ENCODE measurements at places on chromosomes 2 and 18.

DNA sequence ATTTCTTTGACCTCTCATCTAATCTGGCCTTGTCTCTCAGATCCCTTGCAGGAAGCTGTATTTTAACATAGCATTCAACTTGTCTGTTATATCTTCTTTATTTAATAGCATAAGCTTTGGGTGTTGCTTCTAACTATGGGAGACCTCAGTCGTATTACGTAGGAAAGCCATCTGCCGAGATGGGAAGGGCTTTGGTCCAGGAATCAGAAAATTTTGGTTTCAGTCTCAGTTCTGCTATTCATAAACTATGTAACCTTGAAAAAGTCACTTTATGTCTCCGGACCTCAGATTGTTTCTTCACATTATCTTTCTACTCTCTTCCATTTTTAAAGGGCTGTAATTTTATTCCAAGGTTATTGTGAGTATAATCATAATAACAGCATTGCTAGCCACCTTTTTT is 297.7 kb downstream of the SATB2 start:
- no peak for DNase-seq

GRCh38 chr2:228224410-228224809 is 42.9 kb upstream of the SPHKAP start:
- no peak for DNase-seq

- no peak for DNase-seq
These were observed 4.0 kb downstream of the SERPINB13 start for GRCh38 chr18:63590966-63591695.

DNA sequence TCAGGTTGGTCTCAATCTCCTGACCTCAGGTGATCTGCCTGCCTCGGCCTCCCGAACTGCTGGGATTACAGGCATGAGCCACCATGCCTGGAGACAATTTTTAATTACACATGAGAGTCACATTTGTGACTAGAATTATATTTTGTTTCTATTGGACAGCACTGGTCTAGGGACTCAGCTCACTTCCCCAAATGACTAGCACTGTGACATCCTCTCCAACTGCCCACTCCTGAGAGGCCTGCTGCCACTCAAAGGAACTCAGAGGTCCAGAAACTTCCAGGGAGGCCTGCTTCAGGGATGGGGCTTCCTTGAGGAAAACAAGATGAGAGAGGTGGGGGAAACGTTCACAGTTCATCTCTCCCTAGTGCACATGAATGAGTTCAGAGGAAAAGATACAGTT is 29.5 kb downstream of the TMEM163 start:
- DNase-seq, result no peak

GRCh38 chr2:242048479-242048878 is 178.9 kb downstream of the RTP5 start:
- no peak for DNase-seq

- no peak for DNase-seq
These were observed 141.7 kb downstream of the ARL4C start for GRCh38 chr2:234355021-234355720.

- DNase-seq, result no peak
These were observed 205.5 kb downstream of the RPIA start for GRCh38 chr2:88896971-88897370.

DNA sequence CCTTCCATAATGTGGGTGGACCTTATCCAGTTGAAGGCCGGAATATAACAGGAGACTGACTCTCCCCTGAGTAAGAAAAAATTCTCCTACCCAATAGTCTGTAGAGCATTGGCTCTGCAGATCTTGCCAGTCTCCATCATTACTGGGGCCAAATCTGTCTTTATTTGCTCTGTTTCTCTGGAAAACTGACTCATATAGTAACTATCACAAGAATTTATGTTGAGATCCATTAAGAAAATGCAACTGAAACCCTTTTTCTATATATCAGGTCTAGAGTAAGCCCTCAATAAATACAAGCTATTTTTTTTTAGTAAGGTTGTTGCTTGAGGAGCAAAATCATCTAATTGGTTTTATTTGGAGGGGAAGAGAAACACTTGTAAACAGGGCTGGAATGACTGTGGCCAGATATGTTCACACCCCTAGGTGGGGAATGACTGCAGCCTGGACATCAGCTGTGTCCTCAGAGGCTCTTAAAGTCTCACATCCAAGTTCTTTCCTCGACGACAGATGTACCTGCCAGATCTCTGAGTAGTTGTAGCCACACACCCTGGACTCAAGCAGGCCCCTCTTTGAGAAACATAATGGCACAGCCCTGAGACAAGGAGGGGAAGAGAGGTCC is 339.7 kb downstream of the TNS1 start:
- no peak for DNase-seq

DNA sequence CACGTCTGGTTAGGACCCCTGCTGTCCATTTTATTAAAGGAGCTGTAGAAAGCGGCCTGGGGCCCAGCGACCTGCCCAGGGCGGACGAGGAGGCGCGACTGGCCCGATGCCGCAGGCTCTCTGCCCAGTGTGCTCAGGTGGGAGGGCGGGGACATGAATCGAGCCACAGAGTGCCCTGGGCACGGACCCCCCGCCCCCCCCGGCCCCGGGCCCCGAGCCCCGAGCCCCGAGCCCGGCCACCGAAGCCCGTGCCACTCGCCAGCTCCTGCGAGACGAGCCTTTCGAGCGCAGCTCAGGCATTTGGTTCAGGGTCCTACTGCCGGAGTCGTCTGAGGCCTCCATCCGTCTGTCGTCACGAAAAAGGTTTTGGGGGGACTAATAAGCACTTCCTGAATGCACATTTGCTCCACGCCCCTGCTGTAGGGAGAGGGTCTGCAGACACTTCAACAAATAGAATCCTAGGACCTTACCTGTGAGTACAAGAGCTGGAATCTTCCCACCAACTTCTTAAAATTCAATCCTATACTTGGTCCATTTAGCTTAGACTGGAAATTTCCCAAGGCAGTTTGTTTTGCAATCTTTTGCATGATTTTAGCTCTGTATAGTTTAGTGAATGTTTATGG is 602 bp upstream of the ADAM17 start:
- DNase-seq, result no peak

GRCh38 chr2:196012314-196012713 is 56.3 kb downstream of the DNAH7 start:
- no peak for DNase-seq

- DNase-seq, result no peak
These were observed 6.5 kb downstream of the CD226 start for GRCh38 chr18:69941183-69941582.

DNA sequence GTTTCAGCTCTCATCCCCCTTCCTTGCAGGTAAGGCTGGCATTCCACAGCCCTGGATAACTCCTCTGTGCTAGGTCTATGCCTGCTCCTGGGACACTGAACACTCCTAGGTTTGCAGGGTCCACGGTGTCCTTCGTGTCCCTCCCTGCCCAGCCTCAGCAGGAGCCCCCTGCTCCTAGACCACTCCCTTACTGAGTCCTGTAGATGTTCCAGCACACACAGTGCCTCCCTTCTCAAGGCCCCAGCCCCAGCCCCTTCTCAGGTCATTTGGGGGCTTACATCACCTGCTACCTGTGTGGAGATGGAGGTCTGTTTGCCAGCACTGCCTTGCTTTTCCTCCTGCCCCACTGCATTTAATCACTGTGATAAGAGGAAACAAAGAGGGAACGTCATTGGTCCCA is 146.4 kb upstream of the TNP1 start:
- DNase-seq, result no peak

DNA sequence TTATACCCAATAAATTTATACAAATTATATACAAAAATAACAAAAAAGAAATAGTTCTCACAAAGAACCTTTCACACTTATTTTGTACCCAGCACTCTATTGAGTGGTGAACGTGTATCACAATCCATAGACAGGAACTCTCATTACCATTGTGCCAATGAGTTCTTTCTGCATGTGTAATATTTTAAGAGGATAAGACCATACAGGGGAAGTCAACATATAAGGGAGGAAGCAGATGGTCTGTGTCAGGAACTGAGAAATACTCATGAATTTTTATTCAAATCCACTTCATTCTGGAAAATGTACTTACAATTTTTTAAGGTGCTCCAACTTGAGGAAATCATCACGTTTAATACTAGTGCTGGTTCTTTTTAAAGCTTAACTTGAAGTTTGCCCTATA is 27.1 kb upstream of the ELOA2 start:
- no peak for DNase-seq

- DNase-seq, result no peak
These were observed 123.4 kb upstream of the COL3A1 start for GRCh38 chr2:188850786-188851185.

DNA sequence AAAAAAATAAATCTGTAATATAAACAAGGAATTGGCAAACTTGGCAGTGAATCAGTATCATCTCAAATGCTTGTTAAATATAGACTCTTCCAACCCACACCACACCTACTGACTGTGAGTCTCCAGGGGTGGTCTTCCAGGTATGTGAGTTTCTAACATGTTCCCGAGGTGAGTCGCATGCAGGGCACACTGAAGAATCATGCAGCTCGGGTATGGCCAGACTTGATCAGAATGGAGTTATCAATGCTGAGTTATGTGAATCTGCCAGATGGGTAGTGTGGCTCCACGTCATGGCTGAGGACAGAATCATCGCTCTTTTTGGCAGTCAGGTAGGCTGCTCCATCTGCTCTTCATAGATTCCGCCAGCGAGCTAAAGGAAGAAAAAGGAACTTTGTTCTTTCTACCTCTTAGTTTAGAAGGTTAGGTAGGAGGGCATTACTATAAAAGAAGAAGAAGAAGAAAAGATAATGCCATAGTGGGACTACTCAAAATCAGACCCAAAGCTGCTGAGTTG is 1279.7 kb upstream of the ZEB2 start:
- no peak for DNase-seq

DNA sequence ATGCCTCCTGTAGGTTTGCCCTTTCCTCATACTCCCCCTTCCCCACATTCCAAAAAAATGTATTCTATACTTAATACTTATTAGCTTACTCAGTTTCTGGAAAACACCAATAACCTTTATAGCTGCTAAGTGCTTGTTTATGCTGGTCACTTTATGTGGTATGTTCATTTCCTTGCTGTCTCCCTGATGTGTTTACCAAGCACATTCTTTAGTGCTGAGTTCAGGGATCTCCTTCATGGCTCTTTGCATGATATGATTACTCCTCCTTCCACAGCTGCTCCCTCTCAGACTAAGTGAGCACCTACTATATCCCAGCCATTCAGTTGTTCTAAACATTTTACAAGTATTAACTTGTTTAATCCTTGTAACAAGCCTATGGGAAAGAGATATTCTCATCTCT is 698.3 kb upstream of the FANCL start:
- no peak for DNase-seq

- DNase-seq, result no peak
These were observed 561.2 kb upstream of the SALL3 start for GRCh38 chr18:78418379-78418778.

- DNase-seq, result no peak
These were observed 624.5 kb downstream of the NR4A2 start for GRCh38 chr2:155708071-155708470.

DNA sequence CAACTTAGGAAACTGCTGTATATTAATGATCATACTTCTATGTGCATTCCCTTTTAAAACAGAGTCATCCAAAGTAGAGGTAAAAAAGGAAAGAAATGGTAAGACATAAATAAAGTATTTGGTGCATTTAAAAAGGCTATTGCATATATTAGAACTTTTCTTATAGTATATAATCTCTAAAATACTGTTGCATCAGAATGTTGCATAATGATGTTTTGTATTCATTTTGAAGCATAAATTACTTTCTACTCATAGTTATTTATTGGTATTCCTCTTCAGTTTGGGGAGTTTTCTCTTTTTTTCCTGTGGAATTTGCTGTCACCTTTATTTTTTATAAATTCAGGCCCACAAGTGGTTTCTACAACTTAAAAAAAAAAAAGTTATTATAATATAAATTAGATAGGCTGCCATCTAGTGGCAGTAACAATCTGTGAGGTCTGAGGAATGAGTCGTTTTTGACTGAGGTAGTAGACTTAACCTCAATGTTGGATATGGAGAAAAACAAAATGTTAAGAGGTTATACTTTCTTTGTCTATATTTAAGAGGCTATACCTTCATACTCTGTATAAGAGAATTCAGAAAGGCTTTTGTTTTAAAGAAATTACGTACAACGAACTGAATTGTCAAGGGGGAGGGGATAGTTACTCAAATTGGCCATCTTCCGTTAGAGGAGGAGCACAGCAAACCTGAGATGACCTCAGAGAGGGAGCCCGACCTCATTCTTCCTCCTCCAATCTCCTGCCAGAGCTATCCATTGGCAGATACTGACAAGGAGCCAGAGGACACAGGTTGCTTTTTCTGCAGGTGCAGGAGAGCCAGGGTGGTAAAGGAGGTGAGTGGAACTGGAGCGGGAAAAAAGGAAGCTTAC is 23.8 kb downstream of the ANKAR start:
- no peak for DNase-seq

DNA sequence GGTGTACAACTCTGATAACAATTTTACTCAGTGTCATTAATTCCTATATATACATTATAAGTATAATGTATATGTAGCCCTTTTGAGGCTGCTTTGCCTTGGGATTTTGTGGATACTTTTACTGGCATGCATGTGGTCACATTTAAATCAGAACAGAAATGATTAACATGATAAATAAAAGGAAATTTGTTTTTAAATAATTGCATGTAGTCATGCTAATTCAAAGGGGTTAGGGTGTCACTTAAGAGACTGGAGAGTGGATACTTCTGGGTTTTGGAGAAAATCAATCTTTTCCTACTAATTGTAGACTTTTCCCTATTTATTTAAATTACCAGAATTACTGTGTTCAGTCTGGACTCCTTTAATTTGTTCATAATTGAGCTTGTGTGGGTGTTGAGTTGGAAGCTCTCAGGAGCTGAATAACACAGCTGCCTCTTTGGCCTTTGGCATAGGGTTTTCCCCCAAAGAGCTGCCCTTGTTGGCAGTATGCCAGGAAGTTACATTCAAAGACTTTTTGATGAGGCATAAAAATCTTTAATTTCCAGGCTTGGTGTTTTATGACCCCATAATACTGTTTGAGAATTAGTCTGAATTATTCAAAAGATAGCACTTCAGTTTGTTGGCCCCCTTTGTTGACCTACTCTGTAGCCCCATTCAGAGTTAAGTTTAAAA is 484.7 kb upstream of the NRP2 start:
- DNase-seq, result no peak

GRCh38 chr2:191376981-191377629 is 131.9 kb downstream of the MYO1B start:
- DNase-seq, result no peak

GRCh38 chr2:104043864-104044263 is 810.1 kb upstream of the POU3F3 start:
- no peak for DNase-seq

- DNase-seq, result no peak
These were observed 231.9 kb downstream of the BCL2 start for GRCh38 chr18:63087421-63088230.

GRCh38 chr18:13481820-13482617 is 244.3 kb downstream of the FAM210A start:
- no peak for DNase-seq

DNA sequence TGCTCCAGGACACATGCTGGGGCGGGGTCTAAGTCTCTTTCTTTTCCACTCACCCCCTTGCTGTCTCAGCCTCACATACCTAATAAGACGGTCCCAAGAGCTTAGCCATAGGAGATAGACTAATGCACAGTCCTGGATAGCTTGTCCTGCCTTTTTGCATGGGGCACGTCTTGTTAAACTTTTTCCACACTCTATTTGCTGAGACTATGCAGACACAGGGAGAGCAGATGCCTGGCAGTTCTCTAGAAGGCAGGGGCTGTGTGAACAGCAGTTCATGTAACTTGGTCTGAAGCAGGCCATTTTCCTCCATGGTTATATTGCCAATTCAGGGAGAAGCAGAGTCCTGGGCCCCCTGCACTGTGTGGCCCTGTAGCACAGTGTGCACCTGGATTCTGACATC is 142.1 kb downstream of the SEPTIN10 start:
- DNase-seq, result no peak

All from stimulated activated CD8-positive, alpha-beta memory T cell treated with anti-CD3 and anti-CD28 coated beads, Interleukin-4, amount 100 ng/mL, for 4 hours (primary cell).